GM12891 (cell line): ENCODE measurements at places on chromosomes 2 and 18.

DNA sequence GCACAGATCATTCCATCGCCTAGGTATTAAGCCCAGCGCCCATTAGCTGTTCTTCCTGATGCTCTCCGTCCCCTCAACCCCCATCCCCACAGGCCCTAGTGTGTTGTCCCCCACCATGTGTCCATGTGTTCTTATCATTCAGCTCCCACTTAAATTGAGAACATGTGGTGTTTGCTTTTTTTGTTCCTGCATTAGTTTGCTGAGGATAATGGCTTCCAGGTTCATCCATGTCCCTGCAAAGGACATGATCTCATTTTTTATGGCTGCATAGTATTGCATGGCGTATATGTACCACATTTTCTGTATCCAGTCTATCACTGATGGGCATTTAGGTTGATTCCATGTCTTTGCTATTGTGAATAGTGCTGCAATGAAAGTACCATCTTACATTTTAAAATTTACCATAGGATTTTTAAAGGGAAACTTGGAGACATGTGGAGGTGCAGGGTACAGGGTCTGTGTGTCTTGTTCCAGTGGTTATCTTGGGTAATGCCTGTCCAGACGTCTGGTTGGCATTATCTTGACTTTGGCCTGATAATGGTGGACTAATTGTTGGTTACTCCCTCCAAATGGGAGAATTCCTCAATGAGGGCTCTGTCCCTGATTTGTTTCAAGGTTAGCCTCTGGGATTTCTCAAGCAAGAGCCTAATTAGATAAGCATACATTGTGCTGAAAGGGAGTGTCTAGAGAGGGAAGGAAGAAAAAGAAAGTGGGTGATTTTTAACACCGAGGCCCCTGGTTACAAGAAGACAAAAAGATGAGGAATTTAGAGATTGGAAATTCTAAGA, 21.6 kb downstream of the KLHL23 start:
- DNase-seq = no peak

GRCh38 chr2:115011721-115012120, 569.3 kb downstream of the DPP10 start:
- no peak for DNase-seq

DNA sequence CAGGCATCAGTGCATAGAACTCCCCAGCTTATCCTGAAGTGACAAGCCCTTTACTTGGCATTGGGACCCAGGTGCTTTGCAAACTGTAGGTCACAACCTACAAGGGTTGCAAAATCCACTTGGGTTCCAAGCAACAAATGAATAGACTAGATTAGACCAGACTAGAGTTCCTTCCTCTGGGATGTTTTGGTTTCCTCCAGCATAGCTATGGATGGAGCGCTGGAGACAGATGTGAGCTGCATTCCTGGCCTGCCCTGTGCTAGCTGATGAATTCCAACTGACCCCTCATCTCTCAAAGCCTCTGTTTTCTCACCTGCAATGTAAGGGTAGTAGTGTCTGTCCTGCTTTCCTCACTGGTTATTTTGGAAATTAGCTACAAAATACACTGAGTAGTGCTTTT, 86.2 kb downstream of the NPAS2 start:
- DNase-seq = no peak

- no peak for DNase-seq
Measured at GRCh38 chr2:75464348-75464946, 96.3 kb downstream of the EVA1A start.

- DNase-seq = no peak
Measured at GRCh38 chr2:85137156-85137555, 4.0 kb downstream of the TCF7L1 start.
